HAP-1 (cell line): ENCODE measurements at places on chromosomes 5 and 9.

GRCh38 chr5:59275510-59276324, 617.8 kb downstream of the PDE4D start:
- DNase-seq, result peak; percentile 15

DNA sequence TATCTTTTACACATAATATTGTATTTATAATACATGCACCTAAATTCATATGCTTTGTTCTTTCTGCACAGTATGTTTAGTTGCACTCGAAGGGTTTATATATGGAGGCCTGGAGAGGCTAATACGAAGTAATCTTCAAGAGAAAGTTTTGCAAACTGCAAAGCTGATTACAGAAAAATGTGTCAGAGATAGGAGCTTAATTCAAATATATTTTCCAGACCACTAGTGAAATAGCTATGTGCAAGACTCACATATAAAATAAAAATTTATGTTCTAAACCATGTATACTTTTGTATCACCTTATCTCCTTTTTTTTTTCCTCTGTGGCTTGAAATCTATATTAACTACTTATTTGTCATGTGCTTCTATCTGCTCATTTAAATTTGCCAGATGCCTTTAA, 313.8 kb downstream of the EFNA5 start:
- no peak for DNase-seq

DNA sequence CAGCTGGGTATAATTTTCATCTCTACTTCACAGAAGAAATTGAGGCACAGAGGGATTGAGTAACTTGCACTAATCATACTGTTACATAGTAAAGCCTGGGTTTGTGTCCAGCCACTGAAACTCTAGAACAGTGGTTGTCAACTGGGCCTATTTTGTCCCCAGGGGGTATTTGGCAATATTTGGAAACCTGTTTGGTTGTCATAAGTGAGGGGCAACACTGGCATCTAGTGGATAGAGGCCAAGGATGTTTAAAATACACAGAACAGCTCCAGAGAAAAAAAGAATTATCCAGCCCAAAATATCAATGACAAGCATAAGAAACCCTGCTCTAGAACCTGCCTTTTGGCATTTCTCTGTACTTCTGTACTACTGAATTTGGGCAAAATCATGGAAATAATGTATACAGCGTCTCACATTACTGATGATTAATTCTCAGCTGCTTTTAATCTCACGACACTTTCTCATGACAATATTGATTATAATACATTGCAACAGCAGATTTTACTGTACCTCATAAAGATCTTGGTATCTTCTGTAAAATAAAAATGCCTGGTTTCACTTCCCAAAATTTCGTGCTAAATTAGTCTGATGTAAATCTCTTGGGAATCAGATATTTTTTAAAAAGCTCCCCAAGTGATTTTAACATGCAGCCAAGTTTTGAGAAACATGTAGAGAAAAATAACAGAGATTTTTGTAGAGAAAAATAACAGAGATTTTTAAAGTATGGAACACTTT, 112.7 kb downstream of the RORB start:
- no peak for DNase-seq

DNA sequence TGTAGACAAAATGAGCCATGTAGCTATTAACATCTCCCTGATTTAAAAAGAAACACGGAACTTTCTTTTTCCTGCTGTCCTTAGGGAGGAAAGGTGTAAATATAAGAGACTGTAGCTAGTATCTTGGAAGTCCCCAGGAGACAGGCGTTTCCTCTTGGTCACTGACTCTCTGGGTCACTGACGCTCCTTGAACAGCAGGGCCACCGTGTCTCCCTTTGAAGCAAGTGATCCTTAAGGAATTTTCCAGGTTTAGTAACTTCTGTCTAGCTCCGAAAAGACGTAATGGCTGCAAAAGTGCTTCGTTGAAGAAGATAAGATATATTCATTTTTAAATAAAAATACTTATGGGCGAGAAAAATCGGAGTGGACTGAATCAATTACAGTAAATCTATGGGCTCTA, 745 bp upstream of the CLTA start:
- DNase-seq, result no peak

DNA sequence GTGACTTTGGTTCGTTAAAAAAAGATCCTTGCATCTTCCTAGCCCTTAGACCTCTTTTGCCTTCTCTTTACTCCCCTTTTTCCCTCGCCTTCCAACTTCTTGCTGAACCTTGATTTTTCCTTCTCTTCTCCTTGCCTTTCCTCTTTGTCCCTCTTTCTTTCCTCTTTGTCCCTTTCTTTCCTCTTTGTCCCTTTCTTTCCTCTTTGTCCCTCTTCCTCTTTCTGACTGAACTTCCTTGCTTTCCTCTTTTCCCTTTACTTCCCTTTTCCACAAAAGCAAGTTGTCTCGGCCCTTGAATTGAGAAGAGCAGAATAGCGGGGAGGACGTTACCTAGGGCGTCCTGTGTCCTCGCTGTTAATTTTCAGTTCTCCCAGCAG, 1.4 kb upstream of the MLLT3 start:
- DNase-seq, result no peak

GRCh38 chr5:32232441-32233219, 58.5 kb upstream of the GOLPH3 start:
- DNase-seq, result peak; percentile 79

DNA sequence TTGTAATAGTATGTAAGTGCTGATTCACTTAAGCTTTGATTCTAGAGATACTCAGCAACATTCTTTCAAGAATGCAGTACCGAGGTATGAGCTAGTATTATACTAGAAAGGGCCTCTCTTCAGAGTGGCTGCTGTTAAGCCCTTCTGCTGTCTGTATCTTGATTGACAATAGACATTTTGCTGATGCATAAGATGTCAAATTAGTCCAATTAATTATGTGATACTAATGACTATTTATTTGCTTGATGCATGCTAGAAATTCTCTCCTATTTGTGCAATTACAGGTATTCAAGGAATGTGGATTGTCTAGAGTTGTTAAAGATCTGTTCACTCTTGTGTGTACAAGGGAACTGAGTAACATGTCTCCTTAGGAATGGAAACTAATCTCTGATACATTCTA, 92.3 kb upstream of the PTGER4 start:
- DNase-seq, result no peak

- DNase-seq, result no peak
Observed at GRCh38 chr5:75058986-75059535, 6.7 kb upstream of the GCNT4 start.

- DNase-seq, result no peak
Observed at GRCh38 chr9:78357165-78357873, 60.4 kb downstream of the PSAT1 start.
